ENCODE measurements at places on chromosomes 3 and 15.

DNA sequence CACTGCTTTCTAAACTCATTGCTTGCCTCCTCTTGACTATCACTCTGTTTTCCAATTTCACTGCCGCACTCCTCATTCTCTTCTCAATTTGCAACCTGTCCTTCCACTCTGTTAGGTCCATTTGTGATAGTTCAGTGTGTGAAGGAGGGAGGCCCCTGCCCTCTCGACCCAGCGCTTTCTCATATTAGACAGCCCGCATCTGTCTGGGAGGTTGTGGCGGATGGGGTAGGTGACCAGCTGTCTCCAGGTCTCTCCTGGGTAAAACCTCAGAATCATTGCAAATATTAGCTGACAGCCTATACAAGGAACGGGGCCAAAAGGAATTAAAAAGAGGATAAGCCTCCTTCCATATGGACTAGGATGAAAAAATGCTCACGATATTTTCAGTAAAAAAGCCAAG, 358.3 kb downstream of the SHQ1 start:
- no peak for DNase-seq

- DNase-seq: no peak
These were observed 57.8 kb upstream of the CPOX start for GRCh38 chr3:98650971-98651779.

DNA sequence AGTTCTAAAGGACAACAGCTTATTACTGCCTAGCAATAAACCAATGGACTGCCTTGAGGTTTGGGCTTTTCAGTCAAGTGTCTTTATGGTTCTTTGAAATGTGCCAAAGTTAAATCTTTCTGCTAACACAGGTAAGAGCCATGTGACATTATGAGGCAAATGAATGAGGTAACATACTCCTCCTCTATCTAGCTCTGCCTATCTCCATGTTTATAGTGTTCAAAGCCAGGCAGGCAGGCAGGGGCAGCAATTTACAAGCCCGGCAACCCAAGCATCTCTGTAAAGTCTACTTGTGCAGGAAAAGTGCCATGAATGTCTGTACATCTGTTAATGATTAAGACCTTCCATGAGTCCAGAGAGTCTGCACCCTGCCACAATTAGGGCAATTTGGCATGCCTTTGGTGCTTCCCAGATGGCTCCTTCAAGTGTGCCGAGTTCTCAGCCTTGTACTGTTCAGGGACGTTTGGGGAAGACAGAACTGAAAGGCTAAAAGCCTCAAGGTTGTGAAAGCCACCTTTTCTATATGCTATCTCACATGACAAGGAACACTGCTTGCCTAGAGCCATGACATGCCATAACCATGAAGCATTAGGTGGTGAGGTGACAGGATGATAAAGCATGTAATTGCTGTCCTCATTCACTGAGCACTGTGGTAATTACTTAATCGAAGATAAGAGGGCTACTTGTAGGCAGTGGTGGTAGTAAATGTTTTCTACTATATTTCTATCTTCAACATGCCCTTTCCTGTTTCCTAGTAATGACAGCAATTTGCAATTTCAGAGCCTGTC, 41.4 kb upstream of the EIF1B start:
- DNase-seq: no peak

GRCh38 chr15:59260090-59260489, 53.4 kb downstream of the LDHAL6B start:
- DNase-seq: no peak

DNA sequence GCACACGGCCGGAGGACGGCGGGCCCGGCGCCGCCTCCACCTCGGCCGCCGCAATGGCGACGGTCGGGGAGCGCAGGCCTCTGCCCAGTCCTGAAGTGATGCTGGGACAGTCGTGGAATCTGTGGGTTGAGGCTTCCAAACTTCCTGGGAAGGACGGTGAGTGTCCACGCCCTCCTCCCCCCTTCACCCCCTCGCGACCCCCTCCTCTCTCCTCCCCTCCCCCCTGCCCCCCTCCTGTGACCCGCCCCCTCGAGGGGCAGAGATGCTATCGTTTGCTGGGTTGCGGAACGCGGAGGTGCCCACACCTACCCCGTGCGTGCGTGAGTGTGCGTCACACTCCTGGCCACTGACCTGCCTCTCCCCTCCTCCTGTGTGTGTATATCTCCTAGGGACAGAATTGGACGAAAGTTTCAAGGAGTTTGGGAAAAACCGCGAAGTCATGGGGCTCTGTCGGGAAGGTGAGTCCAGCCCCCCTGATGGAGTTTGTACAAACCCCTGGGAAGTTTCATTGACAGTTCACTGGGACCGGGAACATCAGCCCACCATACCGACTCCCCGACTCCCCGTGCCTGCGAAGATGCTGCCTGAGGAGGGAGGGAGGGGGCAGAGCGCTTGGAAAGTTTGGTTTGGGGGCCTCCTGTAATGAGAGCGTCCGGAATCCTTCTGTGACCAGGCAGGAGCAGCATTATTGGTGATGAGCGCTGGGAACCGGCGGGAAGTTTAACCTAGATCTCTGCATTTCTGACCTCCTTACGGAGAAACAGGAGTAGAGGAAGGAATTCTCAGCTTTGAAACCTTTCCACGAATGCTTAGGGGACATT, 795 bp upstream of the SCAANT1 start:
- DNase-seq: peak; percentile 31

DNA sequence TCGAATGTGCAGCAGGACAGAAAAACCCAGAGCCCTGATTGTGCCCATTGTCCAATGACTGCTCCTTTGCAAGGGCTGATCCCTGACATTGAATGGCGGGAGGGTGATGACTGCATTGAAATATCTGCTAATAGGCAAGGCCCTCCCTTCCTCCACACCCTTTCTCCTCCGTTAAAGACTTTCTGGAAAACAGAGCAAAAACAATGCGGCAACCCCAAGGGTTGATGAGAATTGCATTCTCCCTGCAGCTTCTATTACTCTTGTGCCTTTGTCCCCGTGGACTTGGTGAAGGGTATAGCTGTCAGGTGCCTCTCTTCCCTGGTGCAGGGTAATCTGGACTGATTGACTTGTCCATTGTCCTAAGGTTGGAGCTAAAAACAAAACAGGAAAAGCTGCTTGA, 71.8 kb downstream of the THSD4 start:
- DNase-seq: no peak

GRCh38 chr3:30011237-30011803, 595.1 kb upstream of the TGFBR2 start:
- no peak for DNase-seq

DNA sequence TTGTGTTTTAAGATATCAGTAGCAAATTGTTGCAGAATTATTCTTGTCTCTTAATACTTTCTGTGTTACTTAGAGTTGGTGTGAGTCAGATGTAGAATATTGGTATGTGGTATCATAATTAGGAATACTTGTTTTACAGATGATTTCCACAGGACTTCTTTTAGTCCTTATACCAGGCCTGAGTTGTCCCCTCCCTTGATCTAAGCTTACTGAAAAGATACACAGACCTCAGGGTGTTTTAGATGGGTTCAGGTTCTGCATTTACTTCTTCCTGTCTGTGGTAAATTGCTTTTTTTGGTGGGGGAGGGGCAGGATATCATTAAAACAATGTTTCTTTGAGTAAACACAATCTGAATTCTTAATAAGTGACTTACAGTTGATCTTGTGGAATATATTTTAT, 14.2 kb downstream of the DZIP3 start:
- DNase-seq: no peak

- DNase-seq: no peak
These were observed at the start of gene ANKUB1 for GRCh38 chr3:149792452-149793270. ANKUB1 (minus strand) TSS chr3:149792554; CDS start chr3:149792366, 188 bp downstream.

DNA sequence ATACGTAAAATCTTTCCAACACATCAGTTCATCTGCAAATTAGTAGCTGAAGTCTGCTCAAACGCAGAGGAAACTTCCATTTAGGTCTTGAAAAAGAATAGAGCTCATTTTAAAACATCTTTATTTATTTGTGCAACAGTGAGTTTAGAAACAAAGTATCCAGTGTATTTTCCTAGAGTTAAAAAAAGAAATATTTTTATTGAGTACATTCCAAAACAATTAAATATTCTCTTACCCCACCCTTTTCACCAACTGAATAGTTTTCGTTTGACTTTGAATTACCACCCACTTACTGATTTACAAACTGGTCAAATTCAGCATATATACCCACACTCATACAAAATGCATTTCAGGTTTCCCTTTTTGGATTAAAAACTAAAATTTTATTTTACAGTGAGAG, 104.7 kb downstream of the ZBTB20 start:
- no peak for DNase-seq

DNA sequence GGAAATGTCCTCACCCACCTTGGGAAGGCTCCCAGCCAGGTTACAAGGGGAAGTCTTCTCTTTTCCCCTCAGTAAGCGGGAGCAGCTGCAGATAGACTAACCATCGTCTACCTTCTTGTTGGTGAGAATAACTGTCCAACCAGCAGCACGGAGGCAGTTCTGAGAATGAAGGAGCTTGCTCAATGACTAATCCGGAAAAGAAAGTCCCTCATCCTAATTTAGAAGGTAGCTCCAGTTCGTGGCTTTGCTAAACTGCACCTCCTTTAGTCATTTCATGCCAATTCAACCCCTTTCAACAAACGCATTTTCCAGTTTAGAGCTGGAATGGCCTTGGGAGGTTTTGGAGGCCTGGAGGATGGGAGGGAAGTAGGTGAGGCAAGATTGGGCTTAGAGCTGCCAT, 527.4 kb upstream of the PROK2 start:
- no peak for DNase-seq

DNA sequence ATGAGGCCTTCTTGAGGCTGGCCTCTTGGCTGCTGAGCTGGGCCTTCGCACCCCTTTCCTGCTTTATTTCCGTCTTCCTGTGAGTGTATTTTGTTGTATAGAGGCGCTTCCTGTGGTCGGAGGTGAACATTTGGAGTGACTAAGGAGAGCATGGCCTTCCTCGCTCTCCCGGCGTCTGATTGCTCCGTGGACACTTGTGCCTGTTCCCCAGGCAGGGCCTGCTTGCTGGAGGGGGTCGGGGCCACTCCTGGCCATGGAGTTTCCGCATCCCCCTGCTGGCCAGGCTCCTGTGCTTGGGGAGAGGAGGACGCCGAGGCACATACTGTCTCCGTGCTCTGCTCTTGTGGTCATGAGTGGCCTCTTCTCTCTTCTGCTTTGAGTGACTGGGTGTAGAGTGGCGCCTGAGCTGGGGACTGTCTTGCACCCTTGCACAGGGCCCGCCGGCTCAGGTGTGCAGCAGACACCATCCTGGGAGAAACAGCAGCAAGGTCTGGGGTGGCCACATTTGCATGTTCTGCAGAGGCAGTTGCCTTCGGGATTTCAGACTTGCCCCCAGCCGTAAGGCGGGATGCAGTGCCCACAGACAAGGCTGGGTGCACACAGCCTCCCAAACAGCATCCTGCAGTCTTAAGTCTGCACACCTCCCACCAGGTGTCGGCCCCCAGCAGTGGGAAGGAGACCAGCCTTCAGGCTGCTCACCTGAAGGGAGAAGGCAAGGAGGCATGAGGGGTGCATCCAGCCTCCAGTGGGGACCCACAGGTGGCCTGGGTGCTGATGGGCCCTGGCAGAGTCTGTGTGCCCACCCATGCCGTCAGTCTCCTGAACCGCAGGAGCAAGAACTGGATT, 16.4 kb downstream of the KLF13 start:
- no peak for DNase-seq

GRCh38 chr3:46874430-46874829, 3.1 kb upstream of the PTH1R start:
- no peak for DNase-seq

- peak; percentile 62 for DNase-seq
These were observed 14.4 kb upstream of the MRPS22 start for GRCh38 chr3:139329364-139329850.

DNA sequence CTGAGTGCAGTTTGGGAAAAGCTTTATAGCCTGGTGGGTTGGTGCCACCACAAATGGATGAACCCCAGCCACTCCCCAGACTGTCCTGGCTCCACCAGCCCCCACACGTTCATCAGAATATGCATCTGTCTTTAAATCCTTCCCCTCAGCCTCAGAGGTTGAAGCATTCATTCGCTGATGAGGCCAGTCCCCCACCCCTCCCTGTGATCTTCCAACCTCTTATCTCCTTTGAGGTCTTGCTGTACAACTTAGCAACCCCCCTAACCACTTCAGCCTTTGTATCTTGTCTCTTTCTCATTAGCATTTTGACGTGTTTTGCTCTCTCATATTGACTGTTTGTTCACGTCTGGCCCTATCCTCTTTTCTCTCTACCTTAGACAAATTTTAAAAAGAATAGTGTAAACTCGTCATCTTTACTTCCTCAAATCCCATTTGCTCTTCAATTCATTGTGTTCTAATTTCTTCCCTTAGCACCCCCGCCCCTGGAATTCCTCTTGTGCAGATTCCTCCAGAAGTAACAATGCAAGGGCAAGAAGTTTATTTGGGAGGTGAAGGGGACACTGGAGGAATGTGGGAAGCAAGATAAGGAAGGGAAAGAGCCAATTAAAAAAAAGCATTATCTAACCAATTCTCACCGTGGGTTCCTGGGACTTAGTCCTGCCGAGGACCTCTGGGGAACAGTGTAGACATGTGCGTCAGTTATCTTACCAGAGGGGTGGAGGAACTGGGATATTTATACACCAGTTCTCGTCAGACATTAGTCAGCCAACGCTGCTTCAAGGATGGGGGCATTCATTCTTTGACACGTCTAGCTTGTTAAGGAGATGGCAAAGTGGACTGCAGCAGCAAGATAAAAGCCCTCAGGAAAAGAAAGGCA, 38.6 kb downstream of the MOBP start:
- DNase-seq: no peak

- no peak for DNase-seq
These were observed 293.7 kb upstream of the TRIM42 start for GRCh38 chr3:140384028-140384771.

DNA sequence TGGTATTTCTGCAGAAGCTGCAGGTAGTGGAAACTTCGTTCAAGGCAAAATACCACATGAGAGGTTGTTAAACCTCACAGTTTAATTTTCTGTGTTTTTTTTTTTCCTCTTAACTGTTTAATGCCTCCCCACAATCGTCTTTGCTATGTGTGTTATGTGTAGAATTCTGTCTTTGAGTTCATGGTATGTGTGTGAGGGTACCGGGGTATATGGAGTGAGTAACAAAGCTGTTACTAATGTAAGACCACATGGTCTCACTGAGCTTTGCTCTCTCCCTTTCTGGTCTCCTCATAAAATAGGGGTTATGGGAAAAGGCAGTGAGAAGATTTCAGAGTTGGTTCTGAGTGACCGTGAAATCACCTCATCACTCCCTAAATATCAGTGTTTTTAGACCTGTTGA, 143.6 kb downstream of the USP13 start:
- no peak for DNase-seq

DNA sequence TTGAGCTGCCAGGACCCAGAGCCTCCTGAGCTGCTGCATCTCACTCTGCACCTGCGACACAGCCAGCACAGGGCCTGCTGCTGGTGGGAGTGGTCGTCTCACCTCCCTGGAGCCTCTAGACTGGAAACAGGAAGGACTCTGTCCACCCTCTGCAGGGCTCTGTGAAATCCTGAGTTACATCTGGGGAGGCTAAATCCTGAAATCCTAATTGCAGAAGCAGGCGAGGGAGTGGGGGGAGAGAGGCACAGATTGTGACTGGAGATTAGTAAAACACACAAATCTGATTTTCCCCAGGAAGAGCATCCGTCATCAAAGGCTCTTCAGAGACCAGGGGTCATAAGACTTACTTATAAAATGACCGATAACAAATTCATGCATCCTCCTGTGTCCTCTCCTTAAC, 31.6 kb upstream of the GABRG3 start:
- DNase-seq: no peak

Measured in stimulated activated CD4-positive, alpha-beta T cell treated with anti-CD3 and anti-CD28 coated beads, TNF-alpha, amount 100 ng/mL, for 4 hours (primary cell).